Fibroblast of the conjunctiva (primary cell): ENCODE measurements at places on chromosomes 3 and 15.

DNA sequence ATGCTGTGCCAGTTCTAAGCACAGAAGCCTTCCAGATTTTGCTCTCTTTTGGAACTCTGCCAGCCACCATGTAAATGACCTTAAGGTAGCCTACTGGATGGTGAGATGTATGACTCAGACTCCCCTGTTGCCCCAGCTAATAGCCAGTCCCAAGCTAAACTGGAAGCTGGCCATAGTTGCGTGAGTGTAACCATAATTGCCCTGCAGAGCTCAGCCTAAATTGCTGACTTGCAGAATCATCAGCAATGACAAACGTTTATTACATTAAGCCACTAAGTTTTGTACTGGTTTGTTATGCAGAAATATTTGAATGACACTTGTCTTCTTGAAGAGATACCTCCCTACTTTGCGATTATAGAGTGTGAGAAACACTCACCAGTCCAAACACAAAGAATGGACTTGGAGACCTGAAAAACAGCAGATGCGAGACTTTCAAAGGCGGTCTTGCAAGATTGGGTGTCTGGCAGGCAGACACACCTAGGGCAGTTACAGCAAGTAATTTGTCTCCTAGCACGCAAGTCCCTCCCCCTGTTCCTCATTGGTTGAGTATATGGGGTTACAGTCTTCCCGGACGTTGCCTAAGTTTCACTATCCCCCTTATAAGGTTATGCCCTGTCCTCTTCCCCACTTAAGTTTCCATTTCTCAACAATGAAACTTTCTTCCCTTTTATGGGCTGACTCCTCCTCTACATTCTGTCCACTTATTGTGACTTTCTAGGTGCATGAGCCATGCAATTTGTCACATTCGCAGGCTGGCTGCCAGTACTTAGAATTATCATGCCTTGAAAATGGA is 83.6 kb upstream of the XCR1 start:
- DNase-seq = peak; percentile 85

DNA sequence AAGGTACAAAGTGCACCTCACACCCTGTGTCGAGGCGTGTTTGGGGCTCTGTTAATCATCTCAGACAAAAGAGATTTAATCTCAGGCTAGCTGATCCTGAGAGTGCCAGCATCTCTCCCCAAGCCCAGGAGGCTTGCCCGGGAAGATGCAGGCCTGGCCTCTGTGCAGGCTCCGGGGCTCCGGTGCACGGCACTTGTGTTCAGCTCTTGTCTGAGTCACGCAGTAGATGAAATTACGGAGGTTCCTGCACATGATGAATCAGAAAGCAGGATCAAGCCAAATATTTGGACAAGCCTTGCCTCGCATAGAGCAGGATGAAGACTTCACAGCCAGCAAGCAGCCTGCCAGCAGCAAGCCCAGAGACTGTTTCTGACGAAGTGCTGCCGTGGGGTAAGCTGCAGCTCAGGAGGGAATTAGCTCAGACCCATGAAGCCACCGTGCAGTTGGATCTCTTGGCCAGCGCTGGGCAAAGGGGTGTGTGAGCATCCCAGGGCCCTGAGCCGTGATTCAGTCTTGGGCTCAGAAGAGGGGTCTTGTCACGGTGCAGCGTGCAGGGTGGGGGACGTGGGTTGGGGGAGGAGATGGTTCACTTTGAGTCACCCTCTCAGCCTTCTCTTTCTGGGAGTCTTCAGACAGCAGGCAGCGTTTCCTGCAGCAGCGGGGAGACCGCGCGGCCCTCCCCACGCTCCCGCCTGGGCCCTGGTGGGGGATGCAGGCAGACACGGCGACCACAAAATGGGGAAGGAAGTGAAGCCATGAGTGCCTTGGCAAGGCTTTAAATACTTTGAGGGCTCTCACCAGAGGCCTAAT is 89.2 kb upstream of the MEF2A start:
- DNase-seq = peak; percentile 96

GRCh38 chr3:169850618-169851017 is 19.1 kb downstream of the LRRC31 start:
- no peak for DNase-seq

GRCh38 chr15:43955140-43955539 is 128.3 kb downstream of the WDR76 start:
- no peak for DNase-seq

GRCh38 chr3:159726231-159726964 is 262.2 kb upstream of the IL12A start:
- no peak for DNase-seq

GRCh38 chr3:57559526-57559925 is 3.5 kb downstream of the PDE12 start:
- peak; percentile 12 for DNase-seq

DNA sequence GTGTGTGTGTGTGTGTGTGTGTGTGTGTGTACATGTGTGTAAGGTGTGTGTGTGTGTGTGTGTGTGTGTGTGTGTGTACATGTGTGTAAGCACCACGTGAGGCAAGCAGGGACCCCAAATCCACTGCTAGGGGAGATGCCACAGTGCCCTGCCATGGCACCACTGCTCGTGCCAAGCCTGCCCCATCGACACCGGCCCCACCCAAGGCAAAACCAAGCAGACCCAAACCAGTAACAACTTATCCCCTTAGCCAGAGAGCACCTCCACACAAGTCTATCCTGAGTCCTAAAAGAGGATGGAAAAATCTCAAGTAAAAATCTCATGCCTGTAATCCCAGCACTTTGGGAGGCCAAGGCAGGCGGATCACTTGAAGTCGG is 45.1 kb downstream of the BDH1 start:
- DNase-seq = no peak

- no peak for DNase-seq
These were observed 127.4 kb downstream of the EDEM1 start for GRCh38 chr3:5314897-5315296.

DNA sequence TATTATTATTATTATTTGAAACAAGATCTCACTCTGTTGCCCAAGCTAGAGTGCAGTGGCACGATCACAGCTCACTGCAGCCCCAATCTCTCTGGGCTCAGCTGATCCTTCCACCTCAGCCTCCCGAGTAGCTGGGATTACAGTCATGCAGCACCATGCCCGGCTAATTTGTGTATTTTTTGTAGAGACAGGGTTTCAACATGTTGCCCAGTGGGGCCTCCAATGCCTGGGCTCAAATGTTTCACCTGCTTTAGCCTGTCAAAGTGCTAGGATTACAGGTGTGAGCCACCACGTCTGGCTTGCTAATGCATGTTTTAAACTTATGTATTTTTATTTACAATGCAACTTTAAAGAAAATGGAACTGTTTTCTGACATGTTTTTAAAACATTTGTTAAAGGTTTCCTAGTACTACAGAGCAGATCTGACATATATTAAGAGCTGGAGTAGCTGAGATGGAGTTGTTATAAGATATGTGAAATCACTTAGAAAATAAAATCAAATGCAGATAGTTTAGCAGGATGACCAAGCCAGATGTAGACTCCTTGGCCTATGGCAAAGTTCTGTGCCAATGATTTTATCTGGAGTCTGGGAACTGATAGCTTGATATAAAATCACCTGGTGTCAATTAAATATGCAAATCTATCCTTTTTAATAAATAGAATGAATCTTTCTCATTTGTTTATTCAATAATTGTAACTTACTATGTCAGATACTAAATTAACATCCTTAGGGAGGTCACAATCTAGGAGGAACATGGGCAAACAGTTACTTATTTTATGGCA is 310.1 kb upstream of the NAALADL2 start:
- DNase-seq = no peak

- no peak for DNase-seq
These were observed 51.1 kb upstream of the WNT5A start for GRCh38 chr3:55538158-55538557.

GRCh38 chr15:70065006-70065722 is 32.6 kb downstream of the TLE3 start:
- DNase-seq = no peak

- DNase-seq = no peak
These were observed 2.1 kb upstream of the CPB1 start for GRCh38 chr3:148825476-148825875.

DNA sequence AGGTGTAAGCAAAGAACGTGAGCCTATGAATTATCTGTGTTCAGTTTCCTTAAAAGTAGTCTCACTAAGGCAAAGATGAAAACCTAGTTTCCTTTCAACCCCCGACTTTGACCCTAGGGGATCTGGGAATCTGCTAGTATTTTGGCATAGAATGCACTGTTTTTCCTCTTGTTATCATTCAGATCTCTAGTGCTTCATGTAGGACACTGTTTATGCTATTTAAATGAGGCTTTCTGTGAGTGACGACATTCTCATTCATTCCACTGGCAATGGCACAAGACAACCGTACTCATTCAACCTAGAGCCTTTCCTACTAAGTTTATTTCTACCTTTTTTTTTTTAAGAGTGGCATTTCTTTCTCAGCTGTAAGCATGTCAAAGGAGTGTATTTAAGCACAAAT is 67.0 kb downstream of the CHAC1 start:
- DNase-seq = no peak

- DNase-seq = no peak
These were observed 91.5 kb upstream of the ADAMTS17 start for GRCh38 chr15:100433304-100433703.

GRCh38 chr3:27279123-27279522 is 90.1 kb downstream of the NEK10 start:
- no peak for DNase-seq

DNA sequence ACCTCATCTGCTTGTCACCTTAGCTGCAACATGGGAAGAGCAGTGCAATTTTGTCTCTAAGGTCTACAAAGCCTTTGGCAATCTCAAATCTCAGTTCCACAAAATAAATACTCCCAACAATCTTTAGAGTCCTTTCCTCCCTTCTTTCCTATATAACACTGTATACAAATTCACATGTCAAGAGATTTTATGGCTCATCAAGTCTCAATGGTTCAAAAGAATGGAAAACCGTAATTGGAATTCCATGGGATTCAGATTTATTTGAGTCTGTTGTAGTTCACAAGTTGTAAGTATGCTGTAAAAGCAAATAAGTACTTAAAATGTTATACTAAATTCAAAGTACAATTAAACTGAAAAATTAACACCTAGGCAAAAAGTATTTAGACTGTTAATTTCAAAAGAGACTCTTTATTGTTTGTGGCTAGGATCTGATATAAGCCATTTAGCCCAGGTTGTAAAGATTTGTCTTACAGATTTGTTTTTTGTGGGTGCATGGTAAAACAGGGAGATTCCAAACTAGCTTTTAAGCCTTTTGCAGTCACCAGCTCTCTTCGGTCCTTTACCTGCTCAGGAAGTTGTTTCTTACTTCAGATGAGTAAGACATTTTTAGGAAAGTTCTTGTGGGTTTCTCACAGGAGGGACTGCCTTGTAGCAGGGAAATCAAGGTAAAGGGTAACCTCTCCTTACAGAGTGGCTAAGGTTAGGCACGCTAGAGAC is 50.1 kb downstream of the CMSS1 start:
- DNase-seq = no peak

GRCh38 chr3:190738636-190739155 is 123.8 kb downstream of the GMNC start:
- DNase-seq = no peak

DNA sequence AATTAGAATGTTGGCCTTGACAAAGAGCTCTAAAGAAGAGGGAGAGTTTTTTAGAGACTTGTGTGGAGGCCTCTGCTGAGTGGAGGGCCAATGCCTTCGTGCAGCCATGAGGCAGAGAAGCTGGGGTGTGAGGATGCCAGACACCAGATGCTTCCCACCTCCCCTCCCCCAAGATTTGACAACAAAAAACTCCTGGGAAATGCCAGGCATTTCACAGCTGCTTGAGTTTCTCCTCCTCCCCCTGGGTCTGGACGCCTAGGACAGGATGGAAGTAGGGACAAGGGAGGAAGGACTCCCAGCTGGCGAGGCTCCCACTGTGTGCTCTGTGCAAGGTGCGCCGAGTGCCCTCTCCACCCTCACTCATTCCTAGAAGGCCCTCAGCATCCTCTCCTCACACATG is 20.1 kb downstream of the TGM4 start:
- no peak for DNase-seq

DNA sequence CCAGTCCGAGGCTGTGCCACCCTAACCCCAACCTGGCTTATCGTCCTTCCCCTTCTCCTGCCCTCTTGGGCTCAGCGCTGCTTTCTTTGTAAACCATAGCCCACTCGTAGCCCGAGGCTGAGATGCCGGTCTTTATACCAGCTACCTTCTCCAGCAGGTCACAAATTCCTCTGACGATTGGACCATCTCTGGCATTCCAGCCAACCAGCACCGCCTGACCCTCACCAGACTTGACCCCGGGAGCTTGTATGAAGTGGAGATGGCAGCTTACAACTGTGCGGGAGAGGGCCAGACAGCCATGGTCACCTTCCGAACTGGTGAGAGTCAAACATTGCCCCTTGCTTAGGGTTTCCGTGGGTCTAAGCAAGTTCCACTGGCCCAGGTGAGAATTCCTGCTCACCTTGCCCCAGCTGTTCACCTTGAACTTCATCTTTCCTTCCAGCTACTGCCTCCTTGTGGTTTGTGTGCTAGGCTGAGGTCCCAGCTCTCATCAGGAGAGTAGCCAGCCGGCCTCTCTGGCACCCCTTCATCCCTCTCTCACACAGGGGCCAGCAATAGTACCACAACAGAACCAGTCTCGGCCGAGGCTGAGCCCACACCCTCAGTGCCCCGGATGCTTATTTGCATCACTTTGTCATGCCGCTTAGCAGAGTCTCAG is 66.7 kb downstream of the BOC start:
- DNase-seq = no peak

DNA sequence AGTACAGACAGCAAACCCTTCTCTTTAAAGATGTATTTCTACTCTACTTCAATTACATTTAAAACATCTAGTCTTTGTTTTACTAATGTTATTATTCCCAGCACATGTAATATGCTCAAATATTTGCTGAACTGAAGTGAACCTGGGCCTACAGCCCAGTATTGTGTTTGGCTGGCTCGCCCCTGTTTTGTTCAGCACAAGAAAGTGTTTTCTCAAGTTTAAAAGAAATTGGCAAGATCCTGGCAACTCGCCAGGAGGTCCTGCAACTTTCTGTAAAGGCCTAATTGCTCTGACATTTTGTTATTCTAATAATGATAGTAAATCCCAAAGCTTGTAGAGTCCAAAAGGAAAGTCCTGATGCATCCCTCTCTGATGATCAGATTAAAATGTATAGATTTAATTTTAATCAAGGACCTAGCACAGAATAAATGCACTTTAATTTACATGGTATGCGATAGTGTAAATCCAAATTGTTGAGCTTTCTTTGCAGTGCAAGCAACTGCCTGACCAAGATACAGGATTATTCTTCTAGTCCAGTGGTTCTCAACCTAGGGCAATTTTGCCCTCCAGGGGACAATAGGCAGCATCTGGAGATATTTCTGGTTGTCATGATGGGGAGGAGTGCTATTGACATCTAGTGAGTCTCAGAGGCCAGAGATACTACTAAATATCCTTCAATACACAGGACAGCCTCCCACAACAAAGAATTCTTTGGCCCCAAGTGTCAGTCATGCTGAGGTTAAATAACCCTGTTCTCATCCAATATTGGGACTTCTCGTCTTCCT is 35.7 kb upstream of the TMOD3 start:
- DNase-seq = peak; percentile 75

- DNase-seq = no peak
These were observed 600 bp upstream of the USP3 start for GRCh38 chr15:63503739-63504246.

- no peak for DNase-seq
These were observed 964 bp downstream of the SLC25A20 start for GRCh38 chr3:48897460-48898376.
